ENCODE measurements at places on chromosomes 11 and 22.

- DNase-seq: no peak
Measured at GRCh38 chr11:16049611-16050010, 306.7 kb downstream of the SOX6 start.

GRCh38 chr22:23514322-23515038, 65.6 kb downstream of the IGLL1 start:
- no peak for DNase-seq

GRCh38 chr11:64313491-64314145, 3.7 kb downstream of the TRMT112 start:
- DNase-seq: no peak

- no peak for DNase-seq
Measured at GRCh38 chr11:46240861-46241260, 36.6 kb upstream of the CREB3L1 start.

DNA sequence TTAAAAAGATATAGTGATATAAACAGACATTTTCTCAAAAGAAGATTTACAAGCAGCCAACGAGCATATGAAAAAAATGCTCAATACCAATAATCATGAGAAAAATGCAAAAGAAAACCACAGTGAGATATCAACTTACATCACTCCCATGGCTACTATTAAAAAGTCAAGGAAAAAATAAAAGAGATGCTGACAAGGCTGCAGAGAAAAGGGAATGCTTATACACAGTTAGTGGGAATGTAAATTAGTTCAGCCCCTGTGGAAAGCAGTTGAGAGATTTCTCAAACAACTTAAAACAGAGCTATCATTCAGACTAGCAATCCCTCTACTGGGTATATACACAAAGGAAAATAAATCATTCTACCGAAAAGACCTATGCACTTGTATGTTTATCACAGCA, 97.1 kb upstream of the CARD18 start:
- DNase-seq: no peak

DNA sequence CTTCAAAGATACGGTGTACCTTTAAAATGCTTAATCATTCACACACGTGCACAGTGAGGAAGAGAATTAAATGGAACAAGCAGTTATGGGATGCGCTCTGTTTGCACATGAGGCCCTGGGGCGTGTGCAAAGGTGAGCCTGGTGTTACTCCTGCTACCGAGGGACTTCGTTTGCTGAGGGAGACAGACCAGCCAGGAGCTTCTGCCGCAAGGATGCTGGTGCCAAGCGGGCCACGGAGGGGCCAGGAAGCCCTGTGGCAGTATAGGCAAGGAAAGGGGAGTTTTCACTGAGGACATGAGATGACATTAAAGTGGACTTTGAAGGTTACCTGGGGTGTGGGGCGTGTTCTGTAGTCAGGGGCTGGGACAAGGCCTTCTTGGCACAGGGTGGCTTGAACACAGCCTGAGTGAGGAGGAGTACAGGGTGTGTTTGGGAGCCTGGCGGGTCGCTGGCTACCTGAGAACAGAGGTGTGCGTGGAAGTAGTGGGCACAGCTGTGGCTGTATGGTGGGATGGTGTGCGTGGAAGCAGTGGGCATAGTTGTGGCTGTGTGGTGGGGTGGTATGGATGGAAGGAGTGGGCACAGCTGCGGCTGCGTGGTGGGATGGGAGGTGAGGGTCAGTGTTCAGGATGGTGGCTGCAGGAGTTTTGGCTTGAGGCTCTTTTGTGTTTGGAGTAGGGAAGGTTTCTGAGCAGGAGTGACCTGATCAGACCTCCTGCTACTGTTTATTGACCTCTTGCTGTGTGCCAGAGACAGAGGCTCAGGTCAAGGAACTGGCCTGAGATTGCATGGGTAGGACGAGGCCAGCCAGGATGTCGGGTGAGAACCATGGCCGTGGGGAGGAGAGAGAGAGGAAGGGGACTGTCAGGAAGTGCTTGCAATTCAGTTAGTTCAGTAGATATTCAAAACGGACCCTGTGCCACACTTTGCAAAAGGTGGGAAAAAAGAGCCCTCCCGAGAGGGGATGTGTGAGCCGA, 13.7 kb downstream of the TBC1D22A start:
- DNase-seq: no peak

DNA sequence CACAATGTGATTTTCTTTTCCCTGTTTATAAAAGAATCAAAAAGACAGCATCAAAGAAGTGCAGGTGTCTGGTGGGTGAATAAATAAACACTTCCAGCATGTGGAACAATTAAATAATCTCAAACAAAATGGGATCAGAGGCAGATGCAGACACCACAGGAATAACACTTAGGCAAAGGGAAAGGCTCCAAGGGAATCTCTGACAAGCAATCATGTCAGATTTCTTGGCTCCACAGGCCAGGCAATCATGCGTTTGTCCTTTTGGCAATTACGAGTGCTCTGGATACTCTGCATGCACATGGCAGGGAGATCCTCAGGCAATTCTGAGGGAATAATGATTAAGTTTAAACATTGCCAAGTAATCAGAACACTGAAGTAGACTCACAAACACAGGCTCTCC, 403.5 kb upstream of the LUZP2 start:
- no peak for DNase-seq

DNA sequence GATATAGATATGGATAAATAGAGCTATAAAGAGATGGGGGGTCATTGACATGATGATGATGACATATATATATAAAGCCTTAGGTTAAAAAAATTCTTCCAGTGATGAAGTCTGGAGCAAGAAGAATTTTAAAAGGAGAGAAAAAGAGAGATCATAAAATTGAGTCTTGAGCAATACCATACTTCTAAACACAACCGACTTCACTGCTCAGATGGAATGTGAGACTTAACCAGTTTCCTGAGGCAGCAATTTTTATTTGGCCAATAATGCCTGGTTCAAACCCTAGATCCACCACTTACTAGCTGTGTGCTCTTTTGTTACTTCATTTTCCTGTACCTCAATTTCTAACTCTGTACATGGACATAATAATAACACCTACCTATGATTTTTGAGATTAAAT, 229.5 kb downstream of the TTC28 start:
- no peak for DNase-seq

DNA sequence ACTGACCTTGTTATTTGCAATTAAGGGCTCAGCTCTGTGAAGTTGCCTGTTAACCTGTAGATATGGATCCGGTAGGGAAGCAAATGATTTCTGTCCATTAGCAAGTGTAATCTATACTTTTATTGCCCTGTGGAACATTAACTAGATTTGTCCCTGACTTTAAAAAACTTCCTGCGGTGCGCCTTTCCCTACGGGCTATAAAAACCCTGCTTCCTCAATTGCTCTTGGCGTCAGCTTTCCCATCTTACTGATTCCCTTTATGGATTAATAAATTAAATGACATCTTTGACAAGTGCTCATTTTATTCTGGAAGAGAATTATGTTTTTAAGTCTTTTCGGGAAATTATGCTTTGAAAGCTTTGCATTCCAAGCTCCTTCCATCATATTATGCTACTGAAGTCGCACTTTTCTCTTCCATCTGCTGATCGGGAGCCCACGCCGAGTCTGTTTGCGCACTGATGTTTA, 18.3 kb upstream of the CLMP start:
- no peak for DNase-seq

GRCh38 chr22:25563761-25564319, 635 bp upstream of the GRK3 start:
- no peak for DNase-seq

DNA sequence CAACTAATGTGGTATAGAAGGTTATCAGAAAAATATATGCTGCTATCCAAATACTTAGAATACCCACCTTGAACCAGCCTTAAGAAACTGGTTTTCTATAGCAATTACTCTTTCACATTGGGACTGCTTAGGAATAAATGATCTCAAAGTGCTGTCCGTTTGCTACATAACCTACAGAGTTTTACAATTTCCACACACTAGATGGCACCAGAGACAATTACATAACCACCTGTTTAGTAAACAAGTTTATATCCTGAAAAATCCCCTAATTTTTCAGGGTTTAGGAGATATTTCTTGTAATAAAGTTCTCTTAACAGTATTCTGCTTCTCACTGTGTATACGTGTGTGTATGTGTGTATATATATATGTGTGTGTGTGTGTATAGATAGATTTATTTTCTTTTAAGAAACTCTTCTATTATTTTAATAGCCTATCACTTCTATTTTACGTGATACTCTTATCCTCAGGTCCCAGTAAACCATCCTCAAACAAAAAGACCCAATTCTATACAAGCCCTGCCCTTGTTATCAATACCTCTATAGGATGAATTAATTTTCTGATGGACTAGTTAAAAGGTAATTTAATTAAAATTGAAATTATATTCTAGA, 6.7 kb upstream of the OR5I1 start:
- DNase-seq: peak; percentile 19
